Cerebellar nuclear complex (tissue), 1 donor: ENCODE measurements at places on chromosomes 2 and 18.

GRCh38 chr18:53657257-53657656 lies 567.2 kb downstream of the MBD2 start:
- no peak for DNase-seq

DNA sequence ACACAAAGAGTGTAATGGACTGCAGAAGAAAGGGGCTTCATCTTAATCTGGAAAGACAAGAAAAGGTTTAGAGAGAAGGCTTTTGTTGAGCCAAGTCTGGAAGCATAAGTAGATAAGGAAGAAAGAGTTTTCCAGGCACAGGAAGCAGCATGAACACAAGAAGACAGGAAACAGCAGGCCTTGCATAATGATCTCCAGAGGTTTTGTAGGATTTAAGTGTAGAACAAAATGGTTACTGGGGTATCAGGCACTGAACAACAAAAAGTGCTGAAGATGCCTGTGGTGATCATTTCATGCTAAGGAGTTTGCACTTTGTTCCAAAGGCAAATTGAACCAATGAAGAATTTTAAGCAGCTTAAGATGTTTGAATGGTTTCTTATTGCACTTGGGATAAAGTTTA lies 281.6 kb upstream of the TANK start:
- no peak for DNase-seq

DNA sequence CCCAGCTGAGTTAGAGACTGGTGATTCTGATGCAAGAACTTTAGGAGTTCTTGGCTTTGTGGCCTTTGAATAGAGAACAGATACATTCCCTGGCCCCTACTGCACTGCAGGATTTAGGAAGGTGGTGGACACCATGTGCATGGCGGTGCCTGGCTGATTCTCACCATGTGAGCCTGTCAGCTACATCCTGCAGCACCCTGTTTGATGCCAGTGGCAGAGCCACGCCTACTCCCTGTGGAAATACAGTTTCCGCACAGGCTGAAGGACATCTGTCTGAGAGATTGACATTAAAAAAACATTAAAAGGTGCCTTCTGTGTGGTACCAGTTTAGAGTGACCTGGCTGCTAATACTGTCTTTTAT lies 50.0 kb downstream of the KCNE4 start:
- no peak for DNase-seq

- no peak for DNase-seq
These were observed 466.5 kb downstream of the METTL4 start for GRCh38 chr18:2104620-2105462.

- no peak for DNase-seq
These were observed 3.6 kb upstream of the KCNJ13 start for GRCh38 chr2:232779934-232780333.

DNA sequence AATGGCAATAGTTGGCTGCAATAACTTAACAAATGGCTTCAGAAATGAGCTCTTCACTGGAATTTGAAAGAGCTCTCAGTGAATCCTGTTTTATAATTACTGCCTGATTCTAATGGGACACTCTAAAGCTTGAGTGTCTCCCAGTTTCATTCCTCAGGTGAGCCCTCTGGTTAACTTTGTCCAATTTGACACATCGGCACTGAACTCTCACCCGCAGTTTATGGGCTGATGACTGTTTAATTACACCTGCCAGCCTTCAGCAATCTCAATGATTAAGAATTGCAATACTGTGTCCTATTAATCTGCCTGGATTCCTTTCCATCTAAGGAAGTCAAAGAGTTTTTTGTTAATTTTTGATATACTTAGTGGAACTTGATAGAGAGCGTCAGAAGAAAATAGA lies 110.7 kb upstream of the NABP1 start:
- DNase-seq: no peak

DNA sequence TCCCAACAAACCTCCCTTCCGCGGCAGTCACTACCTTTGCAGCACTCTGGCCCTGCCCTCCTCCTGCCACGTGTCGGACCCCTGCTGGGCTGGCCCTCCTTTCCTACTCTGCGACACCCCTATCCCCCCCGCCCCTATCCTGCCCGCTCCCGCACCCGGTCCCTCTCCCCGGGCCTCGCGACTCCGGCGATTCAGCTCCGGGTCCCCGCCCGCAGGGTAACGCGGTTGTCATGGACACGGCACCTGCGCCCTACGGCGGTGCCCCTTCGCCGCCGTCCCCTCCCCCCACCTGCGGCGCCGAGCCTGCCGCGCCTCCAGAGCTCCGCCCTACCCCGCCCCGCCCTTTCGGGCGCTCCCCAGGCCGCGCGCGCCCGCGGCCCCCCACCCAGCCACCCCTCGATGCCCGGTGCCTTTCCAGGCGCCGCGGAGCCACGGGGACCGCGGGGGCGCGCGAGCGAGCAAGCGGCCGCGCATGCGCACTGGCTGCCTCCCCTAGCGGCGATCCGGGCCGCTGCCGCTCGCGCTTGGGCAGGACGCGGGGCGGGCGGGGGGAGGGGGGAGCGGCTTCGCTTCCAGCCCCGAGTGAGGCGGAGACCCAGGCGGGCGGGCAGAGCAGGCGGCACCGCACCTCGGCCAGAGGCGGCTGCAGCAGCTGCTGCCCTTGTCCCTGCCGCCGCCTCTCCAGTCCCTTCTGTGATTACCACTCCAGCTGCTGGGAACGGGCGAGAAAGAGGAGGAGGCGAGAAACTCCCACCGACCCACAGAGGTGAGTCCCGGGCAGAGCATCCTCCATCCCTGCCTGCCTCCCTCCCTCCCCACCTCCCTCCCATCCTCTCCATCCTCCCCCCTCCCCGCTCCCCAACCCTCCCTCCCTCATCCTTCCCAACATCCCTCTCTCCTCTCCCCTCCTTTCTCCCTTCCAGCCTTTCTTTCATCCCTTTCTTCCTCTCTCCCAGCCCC lies at the start of gene CTNNA2:
TSS of gene CTNNA2 (plus strand) at position 610 of the 960 bp plus-strand sequence.
- peak; percentile 43 for DNase-seq
